ENCODE measurements at places on chromosomes 2 and 18.

DNA sequence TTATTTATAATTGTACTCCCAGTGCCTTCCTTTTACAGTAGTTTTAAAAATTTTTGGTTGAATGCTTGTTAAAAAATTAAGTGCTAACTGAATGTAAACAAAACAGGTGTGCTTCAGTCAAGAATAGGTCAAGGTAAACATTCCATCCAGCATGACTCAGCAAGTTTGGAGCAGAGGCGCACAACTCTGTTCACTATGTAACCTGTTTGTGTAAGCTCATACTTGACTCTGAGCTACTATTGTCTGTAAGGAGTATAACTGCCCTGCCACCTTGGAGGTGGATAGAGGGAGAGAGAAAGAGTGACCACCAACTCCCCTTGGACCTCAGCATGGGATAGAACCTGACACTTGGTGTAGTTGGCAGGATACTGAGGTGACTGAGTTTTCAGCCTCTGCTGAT is 207.4 kb upstream of the SYT4 start:
- DNase-seq, result no peak

GRCh38 chr2:199804831-199805230 is 46.2 kb downstream of the FTCDNL1 start:
- DNase-seq, result no peak

GRCh38 chr18:63189041-63189440 is 130.5 kb downstream of the BCL2 start:
- no peak for DNase-seq

GRCh38 chr2:150589681-150590080 is 102.2 kb upstream of the RND3 start:
- DNase-seq, result no peak

DNA sequence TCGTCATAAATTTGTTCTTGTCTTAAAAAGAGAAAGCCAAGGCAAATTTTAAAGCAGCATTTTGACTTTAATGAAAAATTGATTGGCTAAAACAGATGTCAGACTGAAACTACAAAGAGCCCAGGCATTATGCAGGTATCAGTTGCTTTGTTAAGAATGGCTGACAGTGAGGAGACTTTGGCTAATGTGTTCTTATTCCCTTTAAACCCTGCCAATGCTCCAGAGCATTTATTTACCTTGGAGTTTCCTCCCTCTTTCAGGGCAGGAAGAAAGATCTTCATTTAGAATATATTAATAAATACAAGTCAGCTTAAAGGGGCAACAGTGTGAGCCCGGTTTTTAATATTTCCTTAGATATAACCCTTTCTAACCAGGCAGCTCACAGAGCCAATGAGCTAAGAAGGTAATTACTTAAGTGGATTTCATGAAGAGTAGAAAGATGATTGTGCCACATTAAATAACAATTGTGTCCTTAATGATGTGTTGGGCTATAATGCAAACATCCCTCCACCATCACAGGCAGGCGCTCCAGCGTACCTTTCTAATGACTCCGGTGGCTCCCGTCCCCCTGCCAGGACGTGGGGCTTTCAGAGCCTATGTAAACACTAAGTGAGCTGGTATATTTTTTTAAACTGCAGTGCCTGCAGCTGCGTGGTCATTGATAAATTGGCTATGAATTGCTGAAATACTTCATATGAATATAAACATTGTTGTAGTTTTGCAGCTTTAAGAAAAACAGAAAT is 349.4 kb upstream of the POU3F3 start:
- DNase-seq, result no peak

GRCh38 chr2:232892843-232893242 is 22.8 kb downstream of the SNORC start:
- no peak for DNase-seq

- DNase-seq, result no peak
Measured at GRCh38 chr2:66849153-66849755, 414.3 kb downstream of the MEIS1 start.

- peak; percentile 63 for DNase-seq
Measured at GRCh38 chr2:42810971-42811811, 18.8 kb upstream of the HAAO start.

DNA sequence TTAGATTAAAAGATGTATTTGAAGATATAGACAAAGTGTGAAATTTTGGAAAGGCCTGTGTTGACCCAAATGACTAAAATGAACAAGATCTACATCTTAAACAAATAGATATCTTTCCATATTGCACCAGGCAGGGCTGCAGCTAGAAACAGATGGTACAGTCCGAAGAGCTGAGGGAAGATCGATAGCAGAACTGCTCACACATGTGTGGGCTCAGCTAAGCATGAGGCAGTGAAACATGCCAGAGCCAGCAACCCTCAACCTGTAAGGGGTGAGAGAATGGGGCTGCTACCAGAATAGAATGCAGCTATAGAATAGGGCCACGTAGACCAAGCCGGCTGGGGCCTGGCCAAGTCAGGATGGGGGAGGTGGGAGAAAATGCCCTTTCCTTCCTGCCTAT is 87.8 kb downstream of the SLC5A7 start:
- DNase-seq, result no peak

DNA sequence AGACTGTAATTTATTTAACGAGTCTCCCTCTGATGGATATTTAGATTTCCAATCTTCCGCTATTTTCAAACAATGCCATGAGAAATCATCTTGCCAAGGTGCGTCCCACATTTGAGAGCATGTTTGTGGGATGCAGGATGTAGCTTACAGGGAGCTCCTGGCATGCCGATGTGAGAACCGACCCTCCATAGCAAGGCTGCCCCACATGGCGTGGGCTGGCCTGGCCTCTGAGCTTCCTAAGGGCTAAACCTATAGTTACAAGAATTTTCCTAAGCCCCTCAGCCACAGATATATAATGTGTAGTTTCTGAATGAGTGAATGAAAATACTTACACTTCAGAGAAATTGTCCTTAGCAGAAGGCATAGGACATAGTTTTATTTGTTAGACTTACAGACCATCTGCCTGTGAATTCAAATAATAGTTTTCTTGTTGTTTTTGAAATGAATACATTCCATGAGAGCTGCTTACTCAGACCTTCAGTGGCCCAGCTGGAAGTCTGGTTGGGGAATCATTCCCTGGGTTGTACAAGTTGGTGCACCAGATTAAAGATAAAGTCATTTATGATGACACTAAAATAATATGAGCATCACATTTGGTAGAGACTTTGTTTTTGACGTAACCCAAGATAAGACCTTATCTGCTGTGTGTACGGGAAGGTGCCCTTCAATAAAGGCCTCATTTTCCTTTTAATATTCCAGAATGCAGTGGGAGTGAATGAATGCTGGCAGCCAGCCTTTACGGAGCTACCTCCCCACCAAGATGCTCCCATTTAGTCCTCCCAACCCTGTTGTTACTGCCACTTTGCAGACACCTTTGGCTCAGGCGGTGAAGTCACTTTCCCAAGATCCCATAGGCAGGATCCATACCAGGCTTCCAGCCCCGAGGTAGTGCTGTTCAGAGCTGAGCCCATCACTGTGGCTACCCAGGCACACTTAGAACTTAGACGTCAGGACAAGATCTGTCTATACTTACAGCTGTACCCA is 107.1 kb downstream of the GLI2 start:
- DNase-seq, result no peak

DNA sequence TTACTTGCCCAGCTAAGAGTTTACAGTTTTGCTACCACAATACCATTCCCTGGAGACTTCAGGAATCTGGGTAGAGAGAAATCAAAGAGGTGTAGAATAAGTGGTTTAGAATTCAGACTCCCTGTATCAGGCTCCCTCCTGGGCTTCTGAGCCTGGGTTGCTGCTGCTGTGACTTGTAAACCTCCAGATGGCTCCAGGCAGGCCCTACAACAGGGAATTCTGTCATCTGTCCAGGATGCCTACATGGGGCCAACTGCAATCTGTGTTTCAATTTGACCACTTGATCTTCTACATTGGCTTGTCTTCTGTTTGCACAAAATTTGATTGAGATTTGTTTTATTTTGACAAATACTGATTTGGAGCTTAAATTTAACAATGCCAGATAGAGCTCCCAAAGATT is 183.9 kb downstream of the RAD51AP2 start:
- DNase-seq, result no peak

GRCh38 chr2:179677077-179677688 is 184.2 kb downstream of the ZNF385B start:
- no peak for DNase-seq

DNA sequence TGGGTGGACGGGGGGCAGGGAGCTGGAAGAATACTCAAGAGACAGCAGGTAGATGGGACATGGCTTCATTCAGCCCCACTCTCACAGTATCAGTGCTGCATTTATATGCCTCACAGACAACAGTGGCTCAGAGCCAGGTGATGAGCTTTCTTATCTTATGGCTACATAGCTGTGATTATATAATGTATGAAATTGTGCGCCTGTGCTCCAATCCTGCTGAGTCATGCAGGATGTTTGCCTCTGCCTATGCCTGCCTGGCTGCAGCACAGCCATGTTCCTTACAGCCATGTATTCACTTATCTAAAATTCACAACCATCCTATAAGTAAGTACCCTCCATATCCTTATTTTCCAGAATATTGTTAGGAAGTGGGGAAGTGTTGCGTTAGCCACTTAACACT is 37.7 kb upstream of the RNF103 start:
- DNase-seq, result no peak

GRCh38 chr2:19373352-19373751 is 14.9 kb upstream of the OSR1 start:
- DNase-seq, result no peak

DNA sequence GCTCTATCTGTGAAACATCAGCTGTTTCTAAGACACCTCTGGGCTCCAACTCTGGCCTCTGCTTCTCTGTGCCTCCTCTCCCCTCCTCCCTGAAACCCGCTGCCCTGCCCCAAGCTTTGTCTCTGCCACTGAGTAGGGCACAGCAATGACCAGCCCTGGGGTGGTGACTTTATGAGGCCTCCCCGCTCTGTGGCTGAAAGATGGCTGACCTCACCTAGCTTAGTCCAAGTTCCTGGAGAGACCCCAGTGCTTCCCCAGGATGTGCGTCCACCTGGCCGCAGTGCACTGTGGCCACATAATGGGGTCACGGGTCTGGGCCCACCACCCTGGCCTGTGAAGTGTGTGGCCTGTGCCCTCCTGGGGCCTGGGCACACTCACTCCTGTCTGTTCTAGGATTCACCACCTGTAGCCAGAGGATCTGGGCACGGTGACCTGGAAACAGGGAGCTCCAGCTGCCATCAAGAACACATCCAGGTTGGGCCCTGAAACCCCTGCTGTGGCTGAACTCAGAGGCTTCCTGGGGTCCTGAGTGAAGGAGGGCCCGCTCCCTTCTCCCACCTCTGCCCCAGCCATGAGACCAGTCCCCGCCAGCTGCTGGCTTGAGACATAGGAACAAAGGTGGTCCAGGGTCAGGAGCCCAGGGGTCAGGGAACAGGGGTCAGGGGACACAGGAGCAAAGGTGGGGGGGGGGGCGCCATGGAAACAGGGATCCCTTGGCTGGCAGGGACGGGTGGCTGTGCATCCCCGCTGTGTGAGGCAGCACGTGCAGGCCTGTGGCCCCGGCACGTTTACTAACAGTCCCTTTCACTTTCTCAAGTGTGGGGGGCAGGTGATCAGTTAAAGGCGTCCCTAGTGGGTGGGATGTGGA is 29.3 kb upstream of the OTOS start:
- no peak for DNase-seq

- DNase-seq, result no peak
Measured at GRCh38 chr18:79191956-79192355, 122.8 kb downstream of the ATP9B start.

DNA sequence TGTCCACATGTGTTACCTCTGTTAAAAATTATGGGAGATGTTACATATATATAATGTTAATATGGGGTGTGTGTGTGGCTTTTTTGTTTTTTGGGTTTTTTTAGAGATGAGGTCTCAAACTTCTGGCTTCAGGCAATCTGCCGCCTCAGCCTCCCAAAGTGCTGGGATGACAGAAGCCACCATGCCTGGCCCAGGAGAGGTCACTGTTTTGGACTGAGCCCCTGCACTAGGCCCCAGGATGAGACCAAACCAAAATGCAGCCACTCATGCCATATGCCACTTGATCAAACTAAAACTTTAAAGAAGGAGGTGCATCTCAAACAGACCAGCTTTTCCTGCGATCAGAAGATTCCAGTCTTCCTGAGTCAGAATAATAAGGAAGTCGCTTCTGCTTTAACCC is 2.5 kb downstream of the ADI1 start:
- DNase-seq, result no peak

GRCh38 chr2:19857806-19858205 is 44.0 kb downstream of the TTC32 start:
- DNase-seq, result no peak

DNA sequence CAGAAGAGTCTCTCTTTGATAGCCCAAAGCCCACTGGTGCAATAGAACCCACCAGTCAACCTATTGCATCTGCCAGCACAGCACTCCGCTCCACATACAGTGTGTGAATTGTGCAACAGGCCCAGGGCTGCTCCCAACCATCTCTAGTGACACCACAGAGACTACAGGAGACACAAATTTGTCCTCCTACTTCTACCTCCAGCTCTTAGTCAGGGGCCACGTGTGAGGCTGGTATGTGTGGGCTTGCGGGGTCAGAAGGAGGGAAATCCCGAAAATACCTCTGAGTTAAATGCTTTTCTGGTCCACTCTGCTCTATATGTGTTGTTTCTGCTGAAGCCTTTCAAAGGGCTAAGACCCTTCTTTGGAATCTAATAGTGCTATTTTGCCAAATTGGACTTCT is 18.0 kb downstream of the DGUOK start:
- no peak for DNase-seq

GRCh38 chr2:175743011-175743410 is 259.1 kb downstream of the LNPK start:
- no peak for DNase-seq

DNA sequence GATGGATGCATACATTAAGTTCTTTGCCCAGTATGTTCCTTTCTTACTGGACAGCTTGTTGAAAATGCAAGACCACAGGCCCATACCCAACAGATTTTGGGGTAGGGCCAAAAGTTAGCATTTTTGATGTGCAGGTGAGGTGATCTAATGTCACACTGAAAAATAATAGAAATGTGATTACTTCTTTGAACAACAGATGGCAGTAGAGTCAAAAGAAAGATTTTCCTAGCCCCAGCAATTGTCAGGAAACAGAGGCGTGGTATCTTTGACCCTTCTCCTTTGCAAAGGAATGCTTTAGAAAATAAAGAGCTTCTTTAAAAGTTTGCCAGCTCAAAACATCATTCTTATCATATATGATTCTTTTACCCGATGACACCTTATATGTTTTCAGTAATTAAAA is 343.6 kb upstream of the SYT4 start:
- DNase-seq, result no peak

DNA sequence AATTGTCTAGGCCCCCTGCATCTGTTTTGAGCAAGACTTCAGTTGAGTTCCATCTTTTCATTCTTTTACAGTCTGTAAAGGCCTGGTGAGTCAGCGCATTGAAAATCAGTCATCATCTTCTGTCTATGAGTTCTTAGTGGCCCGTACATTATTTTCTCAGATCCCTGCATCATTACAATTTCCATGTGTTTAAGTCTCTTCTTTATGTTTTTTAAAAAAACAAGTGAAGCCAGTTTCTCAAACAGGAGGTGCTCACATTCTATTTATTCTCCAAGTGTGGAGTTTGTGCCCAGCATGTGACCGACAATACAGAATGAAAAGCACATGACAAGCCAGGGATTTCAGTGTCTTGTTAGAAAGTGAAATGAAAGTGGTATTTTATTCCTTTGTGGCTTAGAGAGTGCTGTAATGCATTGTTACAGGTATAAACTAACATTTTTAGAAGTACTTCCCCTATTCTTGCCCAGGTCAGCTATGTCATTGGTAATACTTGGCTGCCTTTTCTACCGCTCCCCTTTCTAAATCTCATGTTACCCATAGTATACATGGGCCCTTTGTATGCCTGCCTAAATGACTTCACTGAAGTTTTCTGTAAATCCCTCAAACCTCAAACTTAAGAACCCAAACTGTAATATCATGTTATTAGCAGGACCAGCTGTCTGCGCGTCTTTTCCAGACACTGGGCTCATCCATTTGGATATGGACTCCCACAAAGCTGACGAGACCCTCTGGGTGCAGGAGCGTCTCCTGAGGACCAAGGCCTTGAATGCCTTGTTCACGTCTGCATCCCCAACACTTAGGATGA is 67.6 kb downstream of the FEZ2 start:
- no peak for DNase-seq

All from Daoy (cell line).